Fibroblast of lung (primary cell): ENCODE measurements at places on chromosomes 2 and 18. TPM values are rescaled to one million over a fixed set of nuclear protein-coding genes. Genes with fewer than 3 reads are reported as not detected.

DNA sequence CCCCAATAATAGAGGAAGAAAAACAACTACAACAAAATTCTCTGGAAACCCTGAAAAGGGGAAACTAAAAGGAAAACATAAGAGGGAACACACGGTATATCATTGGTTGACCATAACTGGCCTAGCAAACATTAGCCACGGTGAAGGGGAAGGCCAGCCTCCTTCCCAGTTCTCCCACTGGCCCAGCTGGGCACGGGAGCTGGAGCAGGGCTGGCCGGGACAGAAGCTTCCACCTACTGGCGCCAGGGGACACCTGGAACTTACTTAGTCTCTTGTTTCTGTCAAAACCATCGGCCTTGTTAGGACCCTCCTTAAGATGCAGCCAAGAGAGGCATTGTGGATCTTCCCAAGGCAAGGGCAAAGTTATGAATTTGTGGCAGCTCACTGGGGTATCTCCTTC lies 56.1 kb upstream of the DLGAP1 start:
- no peak for DNase-seq

GRCh38 chr18:75679331-75679730 lies 251.8 kb upstream of the SMIM21 start:
- no peak for DNase-seq

DNA sequence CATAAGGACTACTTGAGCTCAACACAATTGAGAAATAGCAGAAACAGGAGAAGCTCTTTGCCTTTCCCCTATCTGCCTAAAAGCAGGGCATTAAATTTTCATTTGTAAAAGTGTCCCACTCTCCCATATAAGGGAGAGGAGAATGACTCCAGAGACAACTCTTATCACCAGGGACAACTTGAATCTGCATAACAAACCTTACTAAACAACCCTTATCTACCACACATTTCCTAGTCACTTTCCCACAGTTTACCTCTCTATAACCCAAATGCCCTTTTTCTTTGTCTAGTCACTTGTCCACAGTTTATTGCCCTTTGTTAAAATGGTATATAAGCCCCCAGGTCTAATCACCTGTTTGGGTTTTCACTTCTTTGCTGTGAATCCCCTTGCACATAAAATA lies 37.5 kb upstream of the PPM1B start:
- no peak for DNase-seq

DNA sequence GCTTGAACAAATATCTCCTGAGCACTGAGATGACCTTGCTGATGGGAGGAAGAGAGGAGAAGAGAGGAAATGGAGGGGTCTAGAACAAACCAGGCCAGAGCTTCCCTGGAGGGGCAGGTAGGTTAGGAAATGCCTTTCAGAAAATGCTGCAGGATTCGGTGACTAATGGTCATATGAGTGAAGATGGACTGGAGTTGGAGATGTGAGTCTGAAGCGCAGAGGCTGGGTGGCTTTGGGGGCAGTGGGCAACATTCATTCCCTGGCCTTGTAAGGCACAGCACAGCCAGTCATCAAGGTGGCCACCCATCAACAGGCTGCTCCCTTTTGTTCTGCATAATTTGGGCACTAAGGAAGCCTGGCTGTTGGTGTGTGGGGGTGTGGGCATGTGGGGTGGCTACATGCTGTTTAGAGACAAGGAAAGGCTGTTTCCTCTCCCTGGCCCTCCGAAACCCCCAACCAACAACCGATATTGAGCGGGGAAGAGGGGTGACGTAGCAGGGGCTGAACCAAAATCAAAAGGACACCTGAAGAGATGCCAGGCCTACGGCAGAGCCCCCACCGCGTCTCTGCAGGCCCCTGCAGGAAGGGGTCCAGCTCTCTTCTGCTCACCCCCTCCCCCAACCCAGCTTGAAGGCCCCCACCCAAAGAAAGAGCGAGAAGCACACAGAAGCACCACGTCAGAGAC lies 1.5 kb downstream of the SLC30A3 start:
- no peak for DNase-seq

- DNase-seq: no peak
Measured at GRCh38 chr2:172905937-172906811, 169.5 kb upstream of the MAP3K20 start.

GRCh38 chr2:210054696-210055095 lies 52.3 kb downstream of the RPE start:
- no peak for DNase-seq

DNA sequence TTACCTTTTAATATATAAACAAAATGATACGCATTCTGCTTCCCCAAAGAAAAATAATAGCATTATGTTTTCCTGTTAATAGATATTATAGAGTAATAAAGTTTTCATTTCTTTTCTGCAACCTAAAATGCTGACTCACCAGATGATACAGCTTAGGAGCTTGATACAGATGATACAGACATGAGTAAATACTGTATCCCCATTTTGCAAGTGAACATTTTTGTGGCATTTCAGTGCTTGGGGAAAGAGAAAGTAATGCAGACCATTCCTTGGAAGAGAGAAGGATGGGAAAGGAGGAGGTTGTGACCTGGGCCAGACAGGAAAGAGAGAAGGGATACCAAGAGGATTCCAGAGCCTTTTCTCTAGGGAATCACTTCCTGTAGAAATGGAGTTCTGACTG lies 97.5 kb upstream of the FSHR start:
- DNase-seq: peak; percentile 86

GRCh38 chr2:25700221-25700660 lies 26.9 kb upstream of the DTNB start:
- peak; percentile 78 for DNase-seq

- DNase-seq: no peak
Measured at GRCh38 chr2:62363166-62363565, 142.8 kb downstream of the TMEM17 start.

DNA sequence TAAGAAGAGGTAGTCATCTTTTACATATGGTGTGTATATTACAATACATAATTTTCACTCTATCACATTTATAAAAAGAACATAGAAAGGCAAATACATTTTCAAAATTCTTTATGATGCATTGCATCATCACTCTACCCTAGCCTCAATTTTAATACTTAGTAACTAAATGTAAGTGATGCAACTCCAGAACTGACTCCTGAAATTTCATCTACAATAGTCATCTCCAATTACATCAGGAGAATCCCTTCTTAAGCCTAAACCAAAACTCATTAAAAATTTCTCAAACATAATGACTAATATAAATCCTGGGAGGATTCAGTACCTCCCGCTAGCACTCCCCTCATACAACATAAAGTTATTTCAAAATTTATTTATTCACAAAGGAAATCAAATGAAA lies 15.9 kb downstream of the TMX3 start:
- peak; percentile 83 for DNase-seq

DNA sequence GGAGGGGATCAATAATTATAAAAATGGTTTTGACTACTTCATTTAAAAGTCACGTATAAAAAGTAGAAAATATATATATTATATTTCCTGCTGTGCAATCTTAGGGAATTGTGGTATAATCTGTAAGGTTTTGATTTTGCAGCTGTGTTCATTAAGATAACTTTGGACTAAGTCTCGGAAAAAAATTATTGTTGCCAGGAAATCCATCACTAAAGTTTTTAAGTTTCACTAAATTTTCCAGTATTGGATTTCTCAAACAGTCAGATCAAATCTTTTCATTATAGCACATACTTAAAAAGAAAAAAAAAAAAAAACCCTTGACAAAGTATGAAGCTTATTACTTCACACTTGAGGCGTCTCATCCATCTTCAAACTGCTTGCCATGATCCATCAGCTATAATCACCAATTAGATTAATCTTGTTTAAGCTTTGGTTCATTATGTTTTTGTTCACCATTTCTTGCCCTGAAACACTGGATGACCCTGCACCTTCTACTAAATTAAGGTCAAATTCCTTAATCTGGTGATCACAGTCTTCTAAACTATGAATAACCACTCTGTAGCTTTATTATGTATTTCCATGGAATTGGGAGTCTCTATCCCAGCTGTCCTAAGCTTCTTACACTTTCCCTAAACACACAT lies 326.6 kb upstream of the COL3A1 start:
- peak; percentile 65 for DNase-seq

GRCh38 chr2:237497009-237497837 lies 10.2 kb downstream of the MLPH start:
- no peak for DNase-seq

DNA sequence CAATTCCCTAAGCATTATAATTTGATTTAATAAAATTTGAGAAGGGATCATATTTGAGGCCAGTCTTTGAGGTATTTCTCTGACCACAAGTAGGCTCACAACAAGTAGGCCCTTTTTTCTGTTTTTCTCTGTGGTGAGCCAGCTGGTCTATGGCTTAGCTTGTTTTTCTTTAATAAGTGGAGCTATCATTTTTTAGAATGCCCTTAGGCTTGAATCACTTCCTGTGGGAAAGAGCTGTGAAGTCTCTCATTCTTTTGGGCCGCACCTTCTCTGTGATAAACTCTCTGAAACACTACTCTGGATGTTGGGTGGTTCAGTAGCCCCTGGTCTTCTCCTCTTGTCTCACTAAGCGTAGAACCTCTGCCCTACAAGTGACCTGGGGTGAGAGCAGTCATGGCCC lies 235.9 kb downstream of the SUCLG1 start:
- DNase-seq: peak; percentile 16

DNA sequence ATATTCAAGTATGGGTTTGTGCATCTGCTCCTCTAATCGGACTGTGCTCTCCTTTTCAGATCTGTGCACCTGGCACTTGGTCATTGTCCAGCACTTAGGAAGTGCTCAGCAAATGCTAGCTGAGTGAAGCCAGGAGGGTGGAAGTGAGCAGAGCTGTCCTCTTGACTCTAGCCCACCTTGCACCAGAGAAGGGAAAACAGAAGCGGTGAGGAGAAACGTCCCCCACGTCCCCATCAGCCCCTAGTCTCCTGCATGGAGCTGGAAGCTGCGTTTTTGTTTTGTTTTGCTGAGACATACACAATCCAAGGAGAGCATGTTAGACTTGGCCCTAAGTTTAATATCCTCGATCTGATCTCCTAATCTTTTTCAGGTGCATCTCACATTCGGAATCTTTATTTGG lies 73.6 kb downstream of the EN1 start:
- DNase-seq: no peak

DNA sequence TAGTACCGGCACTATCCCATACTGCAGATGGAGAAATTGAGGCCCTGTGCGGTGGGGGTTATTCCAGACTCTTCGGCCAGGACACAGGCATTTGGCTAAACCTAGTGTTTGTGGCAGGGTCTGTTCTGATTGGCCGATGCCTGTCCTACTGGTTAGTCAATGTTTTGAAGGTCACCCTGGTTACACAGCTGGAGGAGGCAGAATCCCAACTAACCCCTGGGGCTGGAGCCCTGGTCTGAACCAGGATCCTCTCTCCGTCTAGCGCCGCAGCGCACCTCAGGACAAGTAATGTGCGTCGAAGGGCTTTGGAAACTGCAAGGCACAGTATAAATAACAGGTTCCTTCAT lies 19.4 kb downstream of the TEX44 start:
- peak; percentile 77 for DNase-seq

- DNase-seq: no peak
Measured at GRCh38 chr2:125450092-125450491, 1205.9 kb upstream of the GYPC start.

- DNase-seq: peak; percentile 31
Measured at GRCh38 chr2:215356334-215356947, 44.6 kb downstream of the ATIC start.

DNA sequence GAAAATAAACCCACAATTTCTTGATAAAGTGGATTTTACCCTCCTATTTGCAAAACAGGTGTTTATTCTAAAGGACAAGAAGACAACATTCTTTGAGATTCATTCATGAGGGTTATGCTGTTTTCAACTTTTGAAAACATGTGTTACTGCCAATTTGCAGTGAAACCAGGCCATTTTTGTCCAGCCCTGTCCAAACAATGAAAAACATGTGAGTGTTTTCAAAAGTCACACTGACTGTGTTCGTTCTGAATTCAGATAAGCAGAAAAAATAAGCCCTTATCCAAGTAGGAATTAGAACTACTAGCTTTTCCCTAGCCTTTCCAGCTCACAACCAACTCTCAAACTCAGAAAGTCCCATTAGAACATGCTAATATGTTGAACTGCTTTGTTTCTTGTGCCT lies 148.1 kb upstream of the PID1 start:
- peak; percentile 79 for DNase-seq

DNA sequence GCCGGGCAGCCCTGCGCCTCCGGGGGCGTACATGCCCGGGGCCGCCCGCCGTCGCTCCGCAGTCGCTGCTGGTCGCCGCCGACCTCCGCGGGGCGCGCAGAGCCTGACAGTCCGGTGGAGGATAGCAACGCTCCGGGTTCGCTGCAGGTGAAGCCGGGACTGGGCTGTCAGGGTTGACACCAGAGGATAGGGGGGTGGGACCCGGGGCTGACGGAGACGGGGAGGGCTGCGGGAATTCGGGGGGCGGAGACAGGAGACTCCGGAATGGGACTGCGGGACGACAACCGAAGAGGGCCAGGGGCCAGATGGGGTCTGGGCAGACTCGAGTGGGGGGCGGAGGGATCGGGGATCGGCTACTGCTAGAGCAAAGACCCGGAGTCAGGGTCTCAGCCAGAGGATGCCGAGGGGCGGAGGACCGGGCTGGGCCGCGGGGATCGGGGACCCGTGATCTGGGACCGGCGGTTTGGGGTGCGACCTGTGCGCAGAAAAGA lies 403 bp downstream of the TMEM127 start:
- no peak for DNase-seq

- no peak for DNase-seq
Measured at GRCh38 chr18:79405019-79405780, 9.5 kb downstream of the NFATC1 start.

- no peak for DNase-seq
Measured at GRCh38 chr18:8656232-8656631, 47.0 kb downstream of the RAB12 start.

GRCh38 chr2:3332133-3332532 lies 45.5 kb downstream of the EIPR1 start:
- DNase-seq: no peak

- DNase-seq: no peak
Measured at GRCh38 chr18:58476516-58477256, 152.2 kb downstream of the ALPK2 start.

- no peak for DNase-seq
Measured at GRCh38 chr18:22452226-22452668, 34.5 kb upstream of the CTAGE1 start.

- DNase-seq: peak; percentile 40
Measured at GRCh38 chr2:45649462-45649857, 2.0 kb upstream of the PRKCE start.

The RGPD4 gene
- not detected in 2 replicates for polyA plus RNA-seq

The IL1R1 gene
- polyA plus RNA-seq: 167 and 232 TPM in 2 replicates

The G6PC2 gene
- polyA plus RNA-seq: not detected in 2 replicates

The FMNL2 gene
- polyA plus RNA-seq: 12.0 and 23.2 TPM in 2 replicates

The C2orf92 gene
- polyA plus RNA-seq: 0.41 and 1.1 TPM in 2 replicates

The CPO gene
- not detected in 2 replicates for polyA plus RNA-seq

The SPEG gene
- polyA plus RNA-seq: 5.6 and 9.5 TPM in 2 replicates

The RBM44 gene
- 0.11 and 0.34 TPM in 2 replicates for polyA plus RNA-seq

The ANKRD30B gene
- 0.10 TPM in 1 of 2 replicates, not detected in the other for polyA plus RNA-seq

The TCF23 gene
- not detected in 2 replicates for polyA plus RNA-seq

The PLGLB2 gene
- 1.1 and 1.9 TPM in 2 replicates for polyA plus RNA-seq

The PARD3B gene
- 4.8 and 7.4 TPM in 2 replicates for polyA plus RNA-seq
